Activated naive CD8-positive, alpha-beta T cell treated with anti-CD3 and anti-CD28 coated beads, Interleukin-2, amount 10 ng/mL, durations not matched to agents 7 days and 5 days (primary cell): ENCODE measurements at places on chromosomes 1 and 21.

- DNase-seq = peak; percentile 40
These were observed 49.5 kb downstream of the SSBP3 start for GRCh38 chr1:54356680-54357147.

DNA sequence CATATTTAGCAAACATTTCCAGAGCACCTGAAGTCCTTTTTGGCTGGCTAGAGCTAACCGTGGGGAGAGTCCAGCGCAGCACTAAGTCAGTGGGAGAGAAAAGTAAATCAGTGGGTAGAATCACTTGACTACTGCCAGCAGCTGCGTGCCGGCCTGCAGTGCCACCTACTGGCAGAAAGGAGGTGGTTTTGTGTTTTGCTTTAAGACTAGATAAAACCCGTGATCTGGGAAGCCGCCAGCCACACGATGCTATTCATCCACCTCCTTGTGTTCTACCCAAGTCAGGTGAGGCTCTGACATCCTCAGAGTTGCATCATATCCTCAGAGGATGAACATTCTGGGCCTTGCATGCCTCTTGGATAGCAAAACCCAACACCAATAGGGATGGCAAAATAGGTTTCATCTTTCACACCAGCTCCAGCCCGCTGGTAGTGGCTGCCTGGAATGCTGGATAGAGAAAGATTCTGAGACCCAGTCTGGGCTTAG, 14.1 kb upstream of the HEYL start:
- peak; percentile 74 for DNase-seq

DNA sequence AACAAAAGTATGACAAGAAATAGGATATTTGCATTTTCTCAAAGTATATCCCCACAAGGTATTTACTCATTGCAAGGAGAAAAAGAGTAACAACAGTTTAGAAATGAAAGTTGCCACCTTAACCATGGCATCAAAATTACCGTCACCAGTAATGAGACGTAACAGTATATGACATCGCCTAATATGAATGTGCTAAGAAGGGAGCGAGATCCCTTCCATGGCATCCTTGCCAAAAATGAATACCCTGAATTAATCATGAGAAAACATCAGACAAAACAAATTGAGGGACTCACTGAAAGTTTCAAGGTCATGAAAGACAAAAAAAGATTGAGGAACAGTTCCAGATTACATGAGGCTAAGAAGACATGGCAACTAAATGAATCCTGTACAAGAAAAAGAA, 78.9 kb upstream of the MROH9 start:
- DNase-seq = no peak

- no peak for DNase-seq
These were observed 5.2 kb downstream of the NFIA start for GRCh38 chr1:61087571-61087970.

GRCh38 chr1:204520834-204521709, 4.9 kb downstream of the MDM4 start:
- DNase-seq = no peak

- DNase-seq = no peak
These were observed 6.6 kb upstream of the RGS8 start for GRCh38 chr1:182690886-182691443.

DNA sequence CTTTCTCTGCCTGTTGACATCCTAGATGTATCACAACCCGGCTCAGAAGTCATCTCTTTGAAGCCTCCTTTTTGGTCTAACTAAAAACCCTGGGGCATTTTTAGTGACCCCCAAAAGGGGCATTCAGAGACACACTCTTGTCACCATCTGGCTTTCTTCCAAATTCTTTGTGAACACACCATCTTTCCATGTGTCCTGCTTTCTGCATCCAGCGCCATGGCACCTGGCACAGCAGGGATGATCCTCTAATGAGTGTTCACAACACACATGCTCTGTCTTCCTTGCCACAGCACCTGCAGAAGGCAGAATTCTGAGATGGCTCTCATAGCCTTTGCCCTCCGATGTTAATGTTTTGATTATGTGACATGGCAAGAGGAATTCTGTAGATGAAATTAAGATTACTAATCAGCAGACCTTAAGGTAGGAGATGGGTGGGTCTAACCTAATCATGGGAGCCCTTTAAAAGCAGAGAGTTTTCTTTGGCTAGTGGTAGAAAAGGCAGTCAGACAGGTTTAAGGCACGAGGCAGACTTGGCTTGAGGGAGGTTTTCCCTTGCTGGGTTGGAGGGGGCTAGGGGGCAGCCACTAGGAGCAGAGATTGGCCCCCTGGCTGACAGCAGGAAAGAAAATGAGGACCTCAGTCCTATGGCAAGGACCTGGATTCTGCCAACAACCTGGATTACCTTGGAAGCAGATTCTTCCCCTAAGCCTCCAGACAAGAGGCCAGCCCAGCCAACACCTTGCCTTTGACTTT, 4.9 kb upstream of the TMEM61 start:
- DNase-seq = no peak

GRCh38 chr1:26965628-26966027, 5.4 kb upstream of the KDF1 start:
- DNase-seq = no peak
